BE2C (cell line): ENCODE measurements at places on chromosomes 2 and 18.

GRCh38 chr2:224976629-224977525, 65.4 kb downstream of the DOCK10 start:
- no peak for DNase-seq

DNA sequence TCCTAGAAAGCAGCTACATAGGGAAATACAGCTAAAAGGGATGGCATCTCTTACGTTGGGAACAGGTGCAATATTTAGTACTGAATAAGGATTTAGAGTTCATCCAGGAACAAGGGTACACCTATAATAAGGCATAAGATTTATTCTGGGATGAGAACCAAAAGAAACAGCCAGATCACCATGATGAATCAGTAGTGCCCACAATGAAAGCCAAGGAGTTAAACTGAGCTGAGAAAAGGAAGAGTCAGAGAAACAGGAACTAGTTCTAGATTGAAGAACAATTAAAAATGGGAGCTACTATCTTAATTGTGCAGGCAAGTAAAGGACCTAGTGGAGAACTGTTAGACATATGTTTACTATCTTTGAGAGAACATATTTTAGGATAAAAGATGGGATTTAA, 692.3 kb downstream of the LRP1B start:
- DNase-seq, result no peak

GRCh38 chr2:12448846-12449505, 267.8 kb upstream of the TRIB2 start:
- no peak for DNase-seq

DNA sequence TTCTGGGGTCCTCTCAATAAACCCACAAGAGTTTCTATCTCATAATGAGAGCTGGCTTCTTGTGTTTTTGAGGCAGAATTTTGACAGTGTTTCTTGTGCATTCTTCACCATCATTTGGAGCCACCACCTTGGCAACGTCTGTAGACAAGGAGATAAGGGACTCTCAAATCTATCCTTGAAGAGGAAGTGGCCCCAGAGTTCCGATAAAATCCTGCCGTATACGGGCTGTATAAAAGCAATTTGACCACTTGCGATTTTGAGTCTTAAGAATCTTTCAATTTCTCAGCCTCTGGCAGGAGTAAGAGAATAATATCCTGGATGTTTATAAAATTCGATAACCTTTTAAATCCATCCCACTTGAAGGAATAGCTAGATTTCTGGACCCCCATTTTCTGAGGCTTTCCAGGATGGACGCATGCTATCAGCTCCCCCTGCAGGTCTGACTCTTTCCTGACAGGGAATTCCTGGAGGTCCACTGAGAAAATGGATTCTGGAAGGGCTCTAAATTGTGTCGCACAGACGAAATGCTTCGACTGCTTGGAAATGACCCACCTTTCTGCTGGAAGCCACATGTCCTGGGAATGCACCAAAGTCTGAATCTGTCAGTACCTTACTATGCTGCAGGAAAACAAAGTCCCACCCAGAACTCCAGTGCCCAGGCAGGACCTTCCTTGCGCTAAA, 54.1 kb downstream of the E2F6 start:
- DNase-seq, result no peak

- DNase-seq, result no peak
Observed at GRCh38 chr2:3141696-3142095, 235.9 kb downstream of the EIPR1 start.
